ENCODE measurements at places on chromosomes 1 and 21.

DNA sequence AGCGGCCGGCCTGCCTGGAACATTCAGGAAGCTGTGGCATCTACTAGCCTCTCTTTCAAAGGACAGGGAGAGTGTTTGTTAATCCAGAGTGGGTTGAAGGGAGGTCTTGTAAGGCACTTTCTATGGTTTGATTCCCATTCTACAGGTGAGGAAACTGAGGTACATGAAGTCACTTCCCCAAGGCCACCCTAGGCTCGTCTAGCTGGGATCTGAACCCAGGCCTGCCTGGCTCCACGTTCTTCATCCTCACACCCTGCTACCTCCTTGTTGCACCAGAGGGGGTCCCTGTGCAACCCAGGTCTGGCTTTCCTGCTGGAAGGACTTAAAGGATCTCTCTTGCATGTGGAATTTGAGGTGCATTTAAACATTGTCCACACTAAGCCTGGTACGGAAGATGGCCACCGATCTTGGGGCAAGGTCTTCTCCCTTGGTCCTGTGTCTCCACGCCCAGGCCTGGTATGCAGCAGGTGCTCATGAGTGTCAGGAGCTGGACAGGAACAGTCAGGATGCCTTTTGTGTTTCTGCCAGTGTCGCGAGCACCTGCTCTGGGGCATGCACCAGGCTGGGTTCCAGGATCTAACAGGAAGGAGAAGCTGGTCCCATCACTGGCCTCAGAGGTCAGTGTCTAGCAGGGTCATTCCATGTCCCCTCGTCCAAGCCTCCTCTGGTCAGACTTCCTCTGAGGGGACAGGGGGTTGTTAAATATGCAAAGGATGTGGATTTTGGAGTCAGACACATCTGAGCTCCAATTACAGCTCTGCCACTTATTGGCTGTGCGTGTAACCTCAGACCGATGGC is 103.2 kb upstream of the RUNX3 start:
- DNase-seq = no peak

DNA sequence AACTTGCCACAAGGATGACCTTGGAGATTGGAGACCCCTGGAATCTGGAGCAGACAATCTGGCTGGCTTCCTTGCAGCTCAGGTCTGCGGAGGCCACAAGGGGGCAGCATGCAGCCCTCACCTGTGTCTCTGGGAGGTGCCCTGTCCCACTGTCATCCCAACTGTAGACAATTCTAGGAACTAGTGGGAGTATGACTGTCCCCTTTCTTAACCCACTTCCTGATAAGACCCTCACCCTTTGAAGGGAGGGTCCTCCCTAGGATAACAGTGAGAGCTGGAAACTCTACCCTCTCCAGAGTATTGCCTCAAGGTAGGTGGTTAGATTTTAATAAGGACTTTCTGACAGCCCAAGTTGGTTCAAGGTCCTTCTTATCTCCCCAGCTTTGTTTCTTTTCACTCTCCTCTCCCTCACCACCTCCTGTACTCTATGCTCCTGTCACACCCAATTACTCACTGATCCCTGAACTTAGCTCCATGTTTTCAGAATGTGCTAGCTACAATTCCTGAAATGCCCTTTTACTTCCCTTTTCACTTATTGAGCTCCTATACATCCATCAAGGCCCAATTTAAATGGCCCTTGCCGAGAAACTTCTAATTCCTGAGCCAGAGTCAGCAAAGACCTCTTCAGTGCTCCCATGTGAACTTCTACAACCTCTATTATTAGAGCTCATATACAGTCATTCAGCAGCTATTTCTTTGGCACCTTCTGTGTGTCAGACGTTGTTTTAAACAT is 9.2 kb upstream of the KCNQ4 start:
- DNase-seq = peak; percentile 47

GRCh38 chr21:34307991-34308532 is 55.7 kb upstream of the KCNE2 start:
- no peak for DNase-seq

GRCh38 chr1:168419736-168420135 is 124.1 kb downstream of the XCL2 start:
- no peak for DNase-seq

DNA sequence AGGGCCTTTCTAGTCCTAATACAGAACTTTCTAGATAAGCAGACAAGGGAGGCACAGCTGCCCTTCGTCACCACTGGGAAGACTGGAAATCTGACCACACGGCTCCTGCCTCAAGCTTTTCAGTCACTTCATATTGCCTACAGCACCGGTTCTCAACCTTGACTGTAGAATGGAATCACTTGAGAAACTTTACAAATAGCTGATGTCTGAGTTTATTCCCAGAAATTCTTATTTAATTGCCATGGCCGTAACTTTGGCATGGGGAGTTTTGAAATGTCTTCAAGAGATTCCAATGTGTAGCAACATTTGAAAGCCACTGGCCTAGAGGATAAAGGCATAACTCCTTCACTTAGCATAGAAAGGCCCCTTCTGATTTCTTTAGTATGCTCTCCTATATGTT is 42.4 kb upstream of the STMN1 start:
- DNase-seq = no peak

DNA sequence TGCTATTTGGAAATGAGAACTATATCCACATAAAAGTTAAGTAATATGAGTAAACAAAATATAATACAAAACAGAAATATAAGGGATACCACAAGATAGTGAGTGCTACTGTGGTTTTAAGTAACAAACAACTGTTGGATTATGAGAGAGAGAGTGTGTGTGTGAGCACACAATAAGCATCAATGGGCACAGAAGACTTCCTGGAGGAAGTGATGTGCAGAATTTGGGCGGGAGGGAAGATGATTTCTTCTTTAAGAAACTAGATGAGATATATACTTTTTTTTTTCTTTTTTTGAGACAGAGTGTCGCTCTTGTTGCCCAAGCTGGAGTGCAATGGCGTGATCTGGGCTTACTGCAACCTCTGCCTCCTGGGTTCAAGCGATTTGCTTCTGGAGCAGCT is 7.9 kb upstream of the IER5 start:
- DNase-seq = no peak

DNA sequence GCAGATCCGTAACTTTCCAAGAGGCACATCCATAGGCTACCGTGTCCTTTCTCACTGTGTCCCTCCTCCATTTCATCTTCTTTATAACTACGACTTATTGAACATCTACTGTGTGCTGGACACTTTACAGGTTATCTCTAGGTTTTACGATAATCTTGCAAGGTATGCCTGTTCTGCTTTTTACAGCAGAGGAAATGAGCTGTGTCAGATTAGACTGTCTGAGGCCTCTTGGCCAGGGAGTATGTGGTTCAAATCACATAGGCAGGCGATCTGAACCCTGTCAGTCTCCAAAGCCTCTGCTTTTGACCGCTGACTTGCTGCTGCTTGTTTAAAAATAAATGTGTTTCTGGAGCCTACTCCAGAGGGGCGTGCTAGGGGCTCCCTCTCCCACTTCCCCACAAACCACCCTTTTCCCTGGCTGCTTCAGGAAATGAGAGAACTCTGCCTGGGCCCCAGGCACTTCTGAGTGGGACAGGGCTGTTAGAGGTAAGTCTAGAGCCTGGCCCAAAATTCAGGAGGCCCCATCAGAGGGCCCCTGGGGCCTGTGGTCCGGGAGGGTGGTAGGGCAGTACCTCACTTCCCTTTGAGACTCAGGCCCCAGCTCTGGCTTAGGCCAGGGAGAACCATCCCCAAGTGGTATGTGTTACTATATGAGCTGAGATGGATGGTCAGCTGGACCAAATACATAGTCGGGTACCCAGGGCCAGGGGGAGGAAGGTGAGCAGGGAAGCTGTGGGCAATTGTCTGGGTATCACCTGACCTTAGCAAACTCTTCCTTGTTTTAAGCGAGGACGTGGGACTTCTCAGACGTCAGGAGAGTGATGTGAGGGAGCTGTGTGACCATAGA is 4.4 kb downstream of the PSEN2 start:
- no peak for DNase-seq

GRCh38 chr1:60584371-60584770 is 498.0 kb upstream of the NFIA start:
- no peak for DNase-seq

DNA sequence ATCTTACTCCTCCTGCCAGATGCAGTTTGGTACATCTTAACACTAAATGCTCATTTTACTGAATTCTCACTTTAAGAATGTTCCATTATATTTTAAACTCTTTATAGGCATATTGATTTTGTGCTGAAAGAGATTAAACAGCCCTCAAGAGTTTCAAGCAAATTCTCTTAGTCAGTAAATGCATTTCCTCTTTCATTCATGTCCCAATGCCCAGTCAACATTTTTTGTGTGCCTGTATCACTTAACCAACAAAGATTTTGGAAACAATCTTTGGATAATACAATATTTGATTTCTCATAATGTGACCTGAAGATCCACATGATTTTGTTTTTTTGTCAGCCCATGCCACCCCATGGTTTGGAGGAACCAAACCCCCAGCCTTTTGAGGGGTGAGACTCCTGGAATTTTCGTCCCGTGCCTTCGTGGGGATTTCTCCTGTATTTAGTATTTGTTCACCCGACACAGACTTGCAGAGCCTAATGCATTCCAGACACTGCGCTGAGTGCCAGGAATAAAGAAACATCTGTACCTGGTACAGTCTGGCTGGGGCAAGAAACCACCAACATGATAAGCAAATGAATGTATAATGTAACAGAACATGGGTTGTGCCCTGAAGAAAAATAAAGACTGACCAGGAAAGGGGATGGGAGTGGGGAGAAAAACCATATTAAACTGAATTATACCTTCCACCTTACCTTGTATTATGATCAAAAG is 47.1 kb upstream of the ETS2 start:
- DNase-seq = no peak

- DNase-seq = no peak
Observed at GRCh38 chr1:93468662-93469061, 20.7 kb downstream of the FNBP1L start.

GRCh38 chr1:22273686-22274681 is 131.1 kb upstream of the WNT4 start:
- DNase-seq = no peak

GRCh38 chr1:28115267-28115666 is 26.9 kb upstream of the EYA3 start:
- peak; percentile 6 for DNase-seq

DNA sequence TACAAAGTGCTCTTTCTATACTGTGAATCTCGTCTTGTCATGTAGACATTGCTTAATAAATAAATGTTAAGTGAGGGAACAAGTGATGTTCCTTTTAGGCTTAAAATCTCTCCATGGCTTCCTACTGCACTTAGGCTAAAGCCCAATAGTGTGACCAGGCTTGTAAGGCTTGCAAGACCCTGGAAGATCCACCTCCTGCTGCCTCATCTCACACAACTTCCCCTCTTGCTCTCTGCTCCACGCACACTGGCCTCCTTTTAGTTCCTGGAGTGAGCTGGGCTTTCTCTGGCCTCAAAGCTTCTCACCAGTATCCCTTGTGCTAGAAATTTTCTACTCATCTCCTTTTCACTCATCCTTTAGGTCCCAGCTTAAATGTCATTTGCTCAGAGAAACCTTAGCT is 41.5 kb upstream of the DIPK1A start:
- no peak for DNase-seq

DNA sequence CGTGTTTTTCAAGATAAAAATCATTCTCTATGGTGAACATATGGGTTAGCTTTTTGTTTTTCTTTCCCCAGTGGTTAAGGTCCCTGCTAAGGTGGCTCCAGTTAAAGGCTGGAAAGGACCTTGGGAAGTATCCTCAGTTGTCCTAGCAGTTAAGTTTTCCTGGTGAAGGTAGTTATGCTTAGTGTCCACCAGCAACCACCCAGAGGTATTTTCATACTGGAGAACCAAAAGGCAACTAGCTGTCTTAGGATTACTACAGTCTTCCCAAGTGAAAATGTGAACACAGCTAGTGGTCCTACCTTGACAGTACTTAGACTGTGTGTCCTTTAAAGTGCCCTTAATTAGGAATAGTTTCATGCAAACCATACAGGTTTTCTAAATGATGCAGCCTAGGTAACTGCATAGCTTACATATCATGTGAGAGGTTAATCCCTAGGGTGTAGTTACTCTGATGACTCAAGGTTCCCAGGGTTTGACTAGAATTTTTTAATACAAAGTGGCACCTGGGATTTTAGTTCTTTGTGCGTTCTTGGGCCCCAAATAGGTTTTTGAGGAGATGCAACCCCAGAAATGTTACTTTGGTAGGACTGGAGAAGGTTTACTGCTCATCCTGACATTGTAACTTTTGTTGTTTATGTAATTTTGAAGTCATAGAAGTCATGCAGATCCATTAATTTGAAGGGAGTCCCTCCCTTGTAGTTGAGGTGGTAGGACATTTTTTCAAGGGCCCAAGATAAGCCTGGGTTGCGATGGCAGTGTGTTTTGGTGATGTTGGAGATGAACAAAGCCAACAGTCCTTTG is 36.5 kb downstream of the YY1AP1 start:
- DNase-seq = no peak

DNA sequence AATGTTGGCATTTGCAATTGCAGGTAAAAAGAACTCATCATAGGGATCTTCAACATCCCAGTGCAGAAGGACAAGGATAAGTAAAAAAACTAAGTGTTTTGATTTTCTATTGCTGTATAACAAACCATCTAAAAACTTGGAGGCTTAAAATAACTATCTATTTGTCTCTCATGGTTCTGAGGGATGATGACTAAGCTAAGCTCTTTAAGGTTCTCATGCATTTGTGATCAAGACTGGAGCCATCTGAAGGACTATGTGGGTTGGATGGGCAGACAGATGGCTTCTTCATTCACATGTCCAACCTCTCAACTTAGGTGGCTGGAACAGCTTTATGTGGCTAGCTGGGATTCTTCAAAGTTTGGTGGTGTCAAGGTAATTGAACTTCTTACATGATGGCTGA is 51.5 kb downstream of the RPL5 start:
- DNase-seq = no peak

DNA sequence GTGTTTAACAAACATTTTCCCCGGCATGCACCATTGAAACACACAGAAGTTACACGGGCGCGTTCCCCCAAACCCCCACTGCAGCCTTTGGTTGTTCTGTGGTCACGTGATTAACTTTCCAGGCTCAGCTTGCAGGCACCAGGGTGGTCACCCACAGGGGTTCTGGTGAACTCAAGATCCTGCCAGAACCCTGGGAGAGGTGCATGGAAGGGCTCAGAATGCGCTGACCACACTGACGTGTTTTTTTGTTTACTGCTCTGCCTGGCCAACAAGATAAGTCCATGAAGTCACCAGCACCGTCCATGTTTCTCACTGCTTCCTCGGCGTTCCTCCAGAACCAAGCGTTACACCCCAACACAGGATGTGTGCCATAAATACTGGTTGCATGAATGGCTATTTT is 229.5 kb upstream of the VAMP3 start:
- no peak for DNase-seq

DNA sequence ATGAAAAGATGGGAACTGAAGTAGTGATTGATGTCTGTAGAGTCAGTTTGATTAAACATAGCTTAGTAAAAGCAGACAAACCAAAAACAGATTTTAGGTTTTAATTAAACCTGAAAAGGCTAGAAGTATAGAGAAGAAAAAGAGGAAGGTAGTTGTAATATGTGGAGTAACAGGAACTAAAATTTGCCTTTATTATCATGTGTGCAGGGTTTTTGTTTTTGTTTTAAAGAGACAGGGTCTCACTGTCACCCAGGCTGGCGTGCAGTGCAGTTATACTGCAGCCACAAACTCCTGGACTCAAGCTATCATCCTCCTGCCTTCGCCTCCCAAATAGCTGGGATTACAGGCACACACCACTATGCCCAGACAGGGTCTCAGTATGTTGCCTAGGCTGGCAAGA is 6.0 kb downstream of the TOR1AIP1 start:
- no peak for DNase-seq
